ENCODE measurements at places on chromosomes 1 and 21. TPM values are rescaled to one million over a fixed set of nuclear protein-coding genes. Genes with fewer than 3 reads are reported as not detected.

The PLA2G5 gene
- not detected for total RNA-seq

The OTUD7B gene
- 21.1 TPM for total RNA-seq

The LAX1 gene
- total RNA-seq, result not detected

The OR2T29 gene
- not detected for total RNA-seq

The HAPLN2 gene
- not detected for total RNA-seq

The SNX7 gene
- 36.0 TPM for total RNA-seq

The ADAMTS5 gene
- not detected for total RNA-seq

DNA sequence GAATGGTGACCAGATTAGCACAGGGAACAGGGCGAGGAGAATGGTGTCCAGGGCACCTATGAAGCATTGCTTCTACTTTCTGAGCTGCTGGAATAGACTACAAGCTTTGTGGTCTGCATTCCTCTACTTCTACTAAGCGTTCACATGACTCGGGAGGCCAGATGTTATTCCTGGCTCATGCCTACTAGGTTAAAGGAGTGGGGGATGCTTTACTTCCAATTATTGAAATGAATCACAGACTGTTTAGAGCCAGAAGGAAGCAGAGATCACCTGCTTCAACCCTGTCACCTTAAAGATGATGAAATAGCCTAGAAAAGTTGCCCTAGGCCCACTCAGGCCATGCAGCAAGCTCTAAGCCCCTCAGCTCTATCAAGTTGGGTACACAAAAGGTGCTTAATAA, 633.5 kb downstream of the KIF26B start:
- no peaks in the 10 kb centered on the region for H3K36me3 ChIP-seq
- DNase-seq, result no peak
- H3K4me3 ChIP-seq, result no peak overlapping the region
- H3K4me1 ChIP-seq, result no peaks in the 10 kb centered on the region
- H3K27ac ChIP-seq, result no peak overlapping the region
- H3K27me3 ChIP-seq, result no peaks in the 10 kb centered on the region

DNA sequence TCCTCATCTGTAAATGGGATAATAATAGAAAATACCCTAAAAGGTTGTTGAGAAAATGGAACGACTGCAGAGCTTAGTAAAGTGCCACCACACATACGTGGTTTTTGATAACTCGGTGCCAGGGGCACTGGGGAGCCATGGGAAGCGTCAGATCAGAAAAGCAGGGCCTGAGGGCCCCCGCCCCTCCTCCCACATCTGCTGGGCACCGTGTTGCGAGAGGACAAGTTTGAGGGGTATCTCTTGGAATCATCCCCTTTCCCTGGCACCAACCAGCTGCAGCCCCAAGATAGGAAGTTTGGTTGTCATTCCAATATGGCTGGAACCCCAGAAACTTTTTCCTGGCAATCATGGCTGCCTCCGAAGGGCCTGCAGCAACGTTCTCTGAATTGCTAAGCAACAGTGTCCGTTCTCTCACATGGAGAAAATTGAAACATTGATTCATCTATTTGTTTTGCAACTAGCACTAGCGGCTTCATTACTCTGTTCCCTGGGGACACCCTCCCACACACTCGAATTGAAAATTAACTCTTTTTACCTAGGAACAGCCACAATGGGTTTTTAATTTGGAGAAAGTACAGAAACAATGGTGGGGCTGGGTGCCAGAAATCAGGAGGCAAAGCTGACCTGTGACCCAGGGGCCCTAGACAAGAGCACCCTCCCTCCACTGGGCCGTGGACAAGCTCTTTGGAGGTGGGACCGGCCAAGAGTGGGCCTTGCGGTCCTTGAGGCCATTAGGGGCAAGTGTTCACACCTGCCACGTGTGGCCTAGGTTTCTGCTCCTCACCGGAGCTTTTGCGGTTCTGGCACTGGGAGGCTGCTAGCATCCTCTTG, 190.0 kb upstream of the VAMP3 start:
- no peaks in the 10 kb centered on the region for H3K27me3 ChIP-seq
- H3K27ac ChIP-seq, result no peak overlapping the region
- no peaks in the 10 kb centered on the region for H3K36me3 ChIP-seq
- H3K4me1 ChIP-seq, result no peaks in the 10 kb centered on the region
- H3K4me3 ChIP-seq, result no peak overlapping the region
- DNase-seq, result no peak

DNA sequence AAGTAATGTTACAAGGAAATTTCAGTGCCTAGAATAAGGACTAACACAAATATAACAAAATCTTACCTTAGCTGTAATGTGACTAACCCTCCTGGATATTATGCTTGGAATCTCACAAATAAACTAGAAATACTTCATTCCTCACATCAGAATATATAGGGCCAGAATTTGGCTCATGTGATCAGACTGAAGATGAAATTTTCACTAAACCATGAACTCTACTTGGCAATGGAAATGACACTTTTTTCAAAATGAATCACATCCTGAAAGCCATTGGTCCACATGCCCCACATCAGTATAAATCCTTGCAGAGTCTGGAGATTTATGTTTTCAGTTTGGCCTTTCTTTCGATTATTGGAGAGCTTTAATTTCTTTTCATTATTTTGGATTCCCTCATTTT, 227.8 kb downstream of the NRIP1 start:
- H3K27me3 ChIP-seq, result no peaks in the 10 kb centered on the region
- no peaks in the 10 kb centered on the region for H3K36me3 ChIP-seq

DNA sequence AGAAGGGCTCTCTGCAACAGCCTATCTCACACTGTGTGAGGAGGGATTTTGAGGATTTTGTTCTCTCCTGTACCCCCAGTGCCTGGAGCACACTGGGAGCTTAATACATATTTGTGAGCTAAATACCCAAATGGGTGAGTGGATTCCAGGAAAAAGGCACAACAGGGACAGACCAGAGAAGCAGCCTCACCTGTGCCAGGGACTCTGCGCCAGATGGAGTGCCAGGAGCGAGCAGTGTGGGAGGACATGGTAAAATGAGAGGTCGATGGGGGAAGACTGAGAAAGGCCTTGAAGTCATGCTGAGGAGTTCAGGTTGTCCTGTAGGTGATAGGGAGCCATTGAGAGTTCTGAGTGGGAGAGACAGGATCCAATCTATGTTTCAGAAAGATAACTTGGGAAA, 11.0 kb upstream of the KCNA2 start:
- H3K27me3 ChIP-seq, result peaks cover 11% of the 10 kb centered on the region
- no peak overlapping the region for H3K27ac ChIP-seq
- no peak overlapping the region for H3K4me3 ChIP-seq
- H3K36me3 ChIP-seq, result no peaks in the 10 kb centered on the region
- no peak for DNase-seq
- no peaks in the 10 kb centered on the region for H3K4me1 ChIP-seq

GRCh38 chr1:26307363-26307781, 936 bp upstream of the UBXN11 start:
- DNase-seq, result no peak
- no peak overlapping the region for H3K4me3 ChIP-seq
- H3K27ac ChIP-seq, result no peak overlapping the region
- no peaks in the 10 kb centered on the region for H3K27me3 ChIP-seq
- H3K36me3 ChIP-seq, result no peaks in the 10 kb centered on the region

DNA sequence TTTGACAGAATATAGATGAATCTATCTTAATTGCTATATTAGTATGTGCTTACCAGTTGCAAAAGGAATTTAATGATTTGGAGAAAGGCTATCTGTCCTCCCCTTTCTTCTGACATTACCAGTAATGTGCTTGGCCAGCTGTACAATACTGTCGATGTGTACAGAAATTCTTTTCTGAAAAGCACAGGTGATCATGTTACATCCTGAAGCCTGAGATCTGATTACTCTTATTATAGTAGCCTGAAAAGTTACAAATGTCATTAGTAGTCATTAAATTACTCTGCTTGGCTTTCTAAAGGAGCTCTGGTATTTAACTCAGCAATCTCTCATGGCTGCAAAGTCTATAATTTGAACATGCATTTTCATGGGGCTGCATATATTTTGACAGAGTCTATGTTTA, 209.8 kb downstream of the PTPRC start:
- no peak overlapping the region for H3K27ac ChIP-seq
- no peak for DNase-seq
- no peaks in the 10 kb centered on the region for H3K4me1 ChIP-seq

DNA sequence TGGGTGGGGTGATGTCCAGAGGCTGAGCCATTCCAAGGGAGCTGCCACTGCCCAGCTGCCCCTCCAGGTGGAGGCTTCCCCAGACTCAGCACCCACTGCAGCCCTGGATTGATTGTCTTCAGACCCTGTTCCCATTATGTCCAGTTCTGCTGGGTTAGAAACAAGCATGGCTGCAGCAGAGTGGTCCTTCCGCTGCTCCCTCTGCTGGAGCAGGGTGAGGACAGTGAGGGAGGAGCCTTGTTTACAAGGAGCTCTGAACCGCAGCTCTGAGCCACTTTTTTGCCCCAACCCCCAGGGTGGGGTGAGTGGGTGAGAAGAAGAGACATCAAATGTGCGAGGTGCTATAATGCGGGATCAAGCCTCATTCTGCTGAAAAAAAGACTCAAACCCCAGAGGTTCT, 2.3 kb downstream of the TNNT2 start:
- no peaks in the 10 kb centered on the region for H3K4me1 ChIP-seq
- no peak overlapping the region for H3K4me3 ChIP-seq
- peaks cover 9% of the 10 kb centered on the region for H3K27me3 ChIP-seq
- DNase-seq, result no peak

DNA sequence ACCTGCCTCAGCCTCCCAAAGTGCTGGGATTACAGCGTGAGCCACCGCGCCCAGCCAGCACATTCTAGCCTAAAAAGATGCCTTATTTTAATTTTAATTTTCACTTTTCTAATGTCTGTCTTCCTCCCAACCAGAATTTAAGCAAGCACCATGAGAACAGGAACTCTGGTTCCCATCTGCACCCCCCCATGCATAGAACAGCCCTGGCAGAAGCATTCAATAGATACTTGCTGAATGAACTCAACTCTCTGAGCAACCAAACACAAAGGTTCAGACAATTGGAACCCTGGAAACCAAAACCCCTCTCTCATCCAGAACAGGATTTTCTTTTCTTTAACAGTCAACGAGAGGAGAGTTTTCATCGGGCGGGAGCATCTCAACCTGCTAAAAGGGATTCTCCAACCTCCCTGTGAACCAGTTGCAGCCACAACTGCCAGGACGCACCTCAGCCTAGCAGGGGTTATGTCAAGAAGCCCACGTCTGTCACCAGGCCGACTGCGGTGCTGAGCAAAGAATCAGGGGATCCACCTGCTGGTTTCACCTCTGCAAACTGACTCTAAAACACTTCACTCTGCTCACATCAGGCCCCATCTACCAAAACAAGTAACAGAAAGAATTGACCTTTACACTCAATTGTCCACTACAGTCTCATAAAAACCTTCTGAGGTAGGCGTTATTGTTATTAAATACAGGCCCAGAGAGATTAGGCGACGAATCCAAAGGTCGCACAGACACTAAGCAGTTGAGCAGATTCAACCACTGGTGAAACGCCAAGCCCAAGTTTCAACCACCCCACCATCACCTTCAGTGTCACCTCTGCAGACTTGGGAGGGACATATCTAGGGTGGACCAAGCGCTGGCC, 1.7 kb downstream of the KIAA2013 start:
- DNase-seq, result no peak
- H3K27ac ChIP-seq, result no peak overlapping the region
- no peaks in the 10 kb centered on the region for H3K27me3 ChIP-seq
- no peaks in the 10 kb centered on the region for H3K36me3 ChIP-seq

DNA sequence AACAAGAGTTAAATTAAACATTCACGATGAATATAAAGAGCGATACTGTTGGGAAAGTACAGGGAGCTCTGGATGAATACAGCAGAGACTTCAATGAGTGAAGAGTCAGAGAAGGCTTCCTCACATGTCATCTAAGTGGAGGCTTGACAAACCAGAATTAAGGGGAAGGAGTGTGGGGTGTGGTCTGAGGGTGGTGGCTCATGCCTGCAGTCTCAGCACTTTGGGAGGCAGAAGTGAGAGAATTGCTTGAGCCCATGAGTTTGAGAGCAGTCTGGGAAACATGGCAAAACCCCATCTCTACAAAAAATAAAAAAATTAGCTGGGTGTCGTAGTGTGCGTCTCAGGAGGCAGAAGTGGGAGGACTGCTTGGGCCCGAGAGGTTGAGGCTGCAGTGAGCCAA, 8.7 kb downstream of the SDHB start:
- H3K36me3 ChIP-seq, result peaks cover 12% of the 10 kb centered on the region
- H3K27me3 ChIP-seq, result no peaks in the 10 kb centered on the region
- no peak for DNase-seq
- H3K4me3 ChIP-seq, result no peak overlapping the region

- H3K36me3 ChIP-seq, result no peaks in the 10 kb centered on the region
- H3K4me1 ChIP-seq, result no peaks in the 10 kb centered on the region
- no peaks in the 10 kb centered on the region for H3K27me3 ChIP-seq
- no peak for DNase-seq
These were observed 46.0 kb downstream of the RHOU start for GRCh38 chr1:228781161-228781808.

DNA sequence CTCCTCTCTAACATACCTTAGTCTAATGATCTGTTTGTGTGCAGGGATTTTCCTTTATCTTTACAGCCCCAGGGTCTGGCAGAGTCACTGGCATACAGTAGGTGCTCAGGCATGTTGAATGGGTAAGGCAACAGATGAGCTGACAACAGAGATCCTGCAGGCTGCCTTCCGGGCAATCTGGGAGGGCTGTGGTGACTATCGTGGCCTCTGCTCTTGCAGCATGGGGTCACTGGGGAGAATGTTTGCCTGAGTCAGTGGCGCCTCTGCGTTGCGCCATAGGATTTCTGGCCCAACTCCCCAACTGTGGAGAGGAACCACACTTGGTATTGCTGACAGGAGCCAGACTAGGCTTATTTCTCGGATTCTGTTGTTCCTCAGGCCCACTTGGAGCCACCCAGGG, 93.8 kb downstream of the LAMC2 start:
- peaks cover 12% of the 10 kb centered on the region for H3K4me1 ChIP-seq
- no peaks in the 10 kb centered on the region for H3K36me3 ChIP-seq
- no peaks in the 10 kb centered on the region for H3K27me3 ChIP-seq
- no peak overlapping the region for H3K4me3 ChIP-seq

DNA sequence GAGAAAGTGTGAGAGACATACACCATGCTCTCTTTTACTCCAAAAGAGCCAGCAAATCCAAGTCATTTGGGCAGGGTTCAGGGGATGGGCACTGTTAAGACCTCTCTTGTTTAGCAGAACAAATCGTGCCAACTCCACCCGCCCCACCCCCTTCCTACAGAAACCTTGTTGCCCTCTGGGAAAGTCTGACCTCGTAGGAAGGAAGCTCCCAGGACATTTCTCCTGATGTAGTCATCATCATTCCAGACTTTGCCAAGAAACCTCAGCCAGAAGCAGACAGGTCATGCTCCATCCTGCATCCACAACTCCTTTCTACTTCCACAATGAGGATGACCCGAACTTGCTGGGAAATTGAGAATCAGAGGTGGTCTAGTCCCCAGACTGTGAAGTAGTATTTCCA, 57.7 kb downstream of the UBE2T start:
- peaks cover 80% of the 10 kb centered on the region for H3K4me1 ChIP-seq
- H3K27me3 ChIP-seq, result no peaks in the 10 kb centered on the region
- H3K27ac ChIP-seq, result peak overlapping the region; percentile 45
- no peak overlapping the region for H3K4me3 ChIP-seq
- no peaks in the 10 kb centered on the region for H3K36me3 ChIP-seq

- no peaks in the 10 kb centered on the region for H3K27me3 ChIP-seq
- peaks cover 3% of the 10 kb centered on the region for H3K36me3 ChIP-seq
- no peak overlapping the region for H3K4me3 ChIP-seq
- peaks cover 27% of the 10 kb centered on the region for H3K4me1 ChIP-seq
- peak; percentile 74 for DNase-seq
These were observed 7.4 kb downstream of the LDLRAP1 start for GRCh38 chr1:25550683-25551310.

- no peak overlapping the region for H3K27ac ChIP-seq
- DNase-seq, result no peak
- no peak overlapping the region for H3K4me3 ChIP-seq
- H3K36me3 ChIP-seq, result no peaks in the 10 kb centered on the region
- no peaks in the 10 kb centered on the region for H3K27me3 ChIP-seq
- peaks cover 55% of the 10 kb centered on the region for H3K4me1 ChIP-seq
These were observed 1.1 kb downstream of the PLEKHA6 start for GRCh38 chr1:204358605-204359004.
